ENCODE measurements at places on chromosomes 6 and 20. TPM values are rescaled to one million over a fixed set of nuclear protein-coding genes. Genes with fewer than 3 reads are reported as not detected.

Gene AIF1
- not detected for total RNA-seq

Gene FAM162B
- total RNA-seq = not detected

Gene PXDC1
- total RNA-seq = 33.0 TPM

Gene PRPF6
- total RNA-seq = 62.6 TPM

Gene KCNK16
- total RNA-seq = not detected

Gene SLC17A9
- 0.34 TPM for total RNA-seq

Gene SEC63
- total RNA-seq = 34.2 TPM

Gene ZC3H12D
- total RNA-seq = 0.10 TPM

Gene SNPH
- 6.0 TPM for total RNA-seq

Gene SSTR4
- total RNA-seq = not detected

Gene SPEF1
- 0.17 TPM for total RNA-seq

Gene CDK5RAP1
- 43.0 TPM for total RNA-seq

Gene SRMS
- total RNA-seq = 0.11 TPM

Gene RAET1L
- 1.1 TPM for total RNA-seq

Gene LAMA5
- total RNA-seq = 72.6 TPM

Gene IL17A
- total RNA-seq = not detected

Gene RBPJL
- not detected for total RNA-seq

Gene ARFGAP1
- total RNA-seq = 52.2 TPM

Gene COL12A1
- 119 TPM for total RNA-seq

Gene DHX35
- total RNA-seq = 9.6 TPM

Gene PKHD1
- total RNA-seq = not detected

Gene EMILIN3
- total RNA-seq = 0.04 TPM

Gene NKAIN4
- total RNA-seq = 0.20 TPM

Gene XKR7
- total RNA-seq = not detected

Gene SLC22A7
- not detected for total RNA-seq

Gene PPDPF
- 181 TPM for total RNA-seq

Gene FOXS1
- total RNA-seq = not detected

Gene PKIB
- 2.9 TPM for total RNA-seq

Gene ID1
- total RNA-seq = 27.9 TPM

Gene OARD1
- total RNA-seq = 22.9 TPM

Gene TRDN
- total RNA-seq = not detected

Gene PTPRT
- not detected for total RNA-seq

Gene PHACTR1
- 1.9 TPM for total RNA-seq

Gene COX4I2
- not detected for total RNA-seq

Gene SLC17A3
- not detected for total RNA-seq

Gene MAP7
- 20.8 TPM for total RNA-seq

Gene SULF2
- total RNA-seq = 277 TPM

Gene SMPDL3A
- total RNA-seq = 4.7 TPM

Gene MAP3K4
- 25.0 TPM for total RNA-seq

Gene BPIFB2
- total RNA-seq = not detected

Gene TRAPPC3L
- 0.07 TPM for total RNA-seq

Gene NDRG3
- total RNA-seq = 30.4 TPM

Gene MUC21
- not detected for total RNA-seq

Gene ADGRB3
- not detected for total RNA-seq

Gene TMEM74B
- total RNA-seq = 0.18 TPM

Gene OR10C1
- total RNA-seq = not detected

Gene MYT1
- not detected for total RNA-seq

Gene ADGB
- total RNA-seq = not detected

Gene GJA10
- total RNA-seq = not detected

Gene CD24
- 251 TPM for total RNA-seq

Gene HLA-DOB
- 3.4 TPM for total RNA-seq

Gene PDSS2
- total RNA-seq = 12.0 TPM

Gene MUC22
- not detected for total RNA-seq

Gene PRRT1
- 0.37 TPM for total RNA-seq
